ENCODE measurements at places on chromosomes 13 and 19. TPM values are rescaled to one million over a fixed set of nuclear protein-coding genes. Genes with fewer than 3 reads are reported as not detected.

The PSG3 gene
- total RNA-seq = not detected

- no peaks in the 10 kb centered on the region for H3K27me3 ChIP-seq
- no peak overlapping the region for H3K27ac ChIP-seq
- peaks cover 4% of the 10 kb centered on the region for H3K36me3 ChIP-seq
- DNase-seq = no peak
- no peaks in the 10 kb centered on the region for H3K4me1 ChIP-seq
These were observed 133.2 kb downstream of the FRY start for GRCh38 chr13:32164622-32165268.

DNA sequence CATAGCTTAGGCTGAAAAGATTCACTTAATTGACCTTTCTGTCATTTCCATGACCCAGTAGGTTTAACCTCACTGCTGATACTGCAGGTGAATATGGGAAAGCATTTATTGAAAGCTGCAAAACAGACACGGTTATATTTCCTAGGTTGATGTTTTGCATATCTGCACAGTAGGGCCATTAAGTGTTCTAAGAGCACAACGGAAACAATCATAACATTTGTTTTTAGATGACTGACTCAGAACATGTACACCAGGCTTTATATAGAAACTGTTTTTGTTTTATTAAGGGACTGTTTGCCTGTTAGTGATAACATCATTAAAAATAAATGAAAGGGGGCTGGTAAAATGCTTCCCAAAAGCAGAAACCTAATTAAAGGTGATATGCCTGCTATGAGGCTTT, 367.8 kb downstream of the DACH1 start:
- no peak overlapping the region for H3K27ac ChIP-seq
- no peak overlapping the region for H3K4me3 ChIP-seq
- no peaks in the 10 kb centered on the region for H3K27me3 ChIP-seq
- H3K4me1 ChIP-seq = no peaks in the 10 kb centered on the region
- H3K36me3 ChIP-seq = no peaks in the 10 kb centered on the region

DNA sequence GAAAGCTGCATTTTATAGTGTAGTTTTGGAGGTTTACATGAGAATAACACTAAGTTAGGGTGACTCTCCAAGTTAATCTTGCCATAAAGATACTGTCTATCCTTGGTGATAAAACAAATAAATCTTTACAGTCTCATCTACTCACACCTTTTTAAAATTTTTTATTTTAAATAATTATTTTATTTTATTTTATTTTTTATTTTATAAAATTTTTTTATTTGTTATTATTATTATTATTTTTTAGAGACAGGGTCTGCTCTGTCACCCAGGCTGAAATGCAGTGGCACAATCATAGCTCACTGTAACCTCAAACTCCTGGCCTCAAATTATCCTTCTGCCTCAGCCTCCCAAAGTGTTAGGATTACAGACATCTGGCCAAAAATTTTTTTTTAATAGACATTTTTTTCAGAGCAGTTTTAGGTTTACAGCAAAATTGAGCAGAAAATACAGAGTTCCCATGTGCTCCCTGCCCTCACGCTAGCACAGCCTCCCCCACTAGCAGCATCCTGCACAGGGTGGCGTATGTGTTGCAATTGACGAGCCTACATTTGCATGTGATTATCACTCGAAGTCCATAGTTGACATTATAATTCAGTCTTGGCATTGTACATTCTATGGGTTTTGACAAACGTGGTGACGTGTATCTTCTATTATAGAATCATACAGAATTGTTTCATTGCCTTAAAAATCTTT, 41.0 kb downstream of the RASL11A start:
- H3K27me3 ChIP-seq = no peaks in the 10 kb centered on the region
- H3K27ac ChIP-seq = no peak overlapping the region
- H3K4me1 ChIP-seq = no peaks in the 10 kb centered on the region
- no peaks in the 10 kb centered on the region for H3K36me3 ChIP-seq
- no peak for DNase-seq

- no peak overlapping the region for H3K4me3 ChIP-seq
- H3K27ac ChIP-seq = no peak overlapping the region
- no peaks in the 10 kb centered on the region for H3K4me1 ChIP-seq
- no peaks in the 10 kb centered on the region for H3K27me3 ChIP-seq
- H3K36me3 ChIP-seq = no peaks in the 10 kb centered on the region
These were observed 67.3 kb upstream of the SACS start for GRCh38 chr13:23500849-23501248.

GRCh38 chr19:41564515-41565378, 11.2 kb upstream of the CEACAM21 start:
- peaks cover 28% of the 10 kb centered on the region for H3K27me3 ChIP-seq
- DNase-seq = peak; percentile 43
- no peaks in the 10 kb centered on the region for H3K36me3 ChIP-seq

- no peaks in the 10 kb centered on the region for H3K4me1 ChIP-seq
- no peaks in the 10 kb centered on the region for H3K27me3 ChIP-seq
- DNase-seq = peak; percentile 54
- no peak overlapping the region for H3K4me3 ChIP-seq
These were observed 13.2 kb upstream of the CREB3L3 start for GRCh38 chr19:4140237-4140711.

DNA sequence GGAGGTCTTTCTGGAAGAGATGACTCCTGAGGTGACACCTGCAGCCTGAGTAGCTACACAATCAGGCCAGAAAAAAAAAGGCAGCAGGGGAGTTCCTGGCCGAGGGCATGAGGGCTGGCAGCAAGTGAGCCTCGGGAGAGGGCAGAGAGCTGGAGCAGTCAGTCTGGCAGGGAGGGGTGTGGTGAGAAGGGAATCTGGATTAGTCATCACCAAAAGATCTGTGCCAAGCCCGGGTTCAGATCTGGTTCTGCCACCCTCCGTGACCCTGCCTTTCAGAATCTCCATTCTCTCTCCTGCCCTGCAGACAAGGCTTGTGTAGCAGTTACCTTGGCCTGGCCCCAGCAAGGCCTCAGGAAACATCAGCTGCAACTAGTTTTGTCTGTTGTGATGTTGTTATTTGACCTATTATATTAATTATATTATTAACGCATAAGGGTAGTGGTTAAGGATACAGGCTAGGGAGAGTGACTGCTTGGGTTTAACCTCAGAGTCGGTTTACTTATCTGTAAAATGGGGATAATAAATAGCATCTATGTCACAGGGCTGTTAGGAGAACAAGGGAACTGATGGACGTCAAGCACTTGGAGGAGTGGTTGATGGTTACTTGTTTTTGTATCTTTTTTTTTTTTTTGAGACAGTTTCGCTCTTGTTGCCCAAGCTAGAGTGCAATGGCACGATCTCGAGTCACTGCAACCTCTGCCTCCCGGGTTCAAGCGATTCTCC, 2.7 kb upstream of the CAPNS1 start:
- no peaks in the 10 kb centered on the region for H3K27me3 ChIP-seq
- H3K27ac ChIP-seq = peak overlapping the region; percentile 41
- peaks cover 3% of the 10 kb centered on the region for H3K36me3 ChIP-seq
- H3K4me3 ChIP-seq = no peak overlapping the region

The SYCN gene
- not detected for total RNA-seq

- H3K4me3 ChIP-seq = no peak overlapping the region
- DNase-seq = no peak
- H3K36me3 ChIP-seq = no peaks in the 10 kb centered on the region
- H3K27ac ChIP-seq = no peak overlapping the region
- H3K4me1 ChIP-seq = no peaks in the 10 kb centered on the region
- H3K27me3 ChIP-seq = no peaks in the 10 kb centered on the region
These were observed 9.3 kb upstream of the HIF3A start for GRCh38 chr19:46287585-46287984.

DNA sequence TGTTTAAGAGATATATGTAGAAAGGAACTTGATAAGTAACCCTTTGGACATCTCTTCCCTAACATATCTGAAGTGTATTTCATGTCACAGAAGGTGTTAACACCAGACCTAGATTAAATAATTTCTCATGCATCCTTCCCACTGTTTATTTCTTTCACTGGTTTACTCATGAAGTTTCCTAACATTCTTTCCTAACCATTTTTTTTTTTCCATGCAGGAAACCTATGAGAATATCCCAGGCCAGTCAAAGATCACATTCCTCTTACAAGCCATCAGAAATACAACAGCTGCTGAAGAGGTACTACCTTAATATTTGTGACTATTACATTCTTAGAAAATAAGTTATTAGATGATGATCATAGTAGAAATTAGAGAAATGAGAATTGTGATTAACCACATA, 28.8 kb downstream of the IPO5 start:
- H3K27me3 ChIP-seq = no peaks in the 10 kb centered on the region
- no peak overlapping the region for H3K4me3 ChIP-seq
- H3K27ac ChIP-seq = no peak overlapping the region
- peaks cover 14% of the 10 kb centered on the region for H3K4me1 ChIP-seq
- H3K36me3 ChIP-seq = peaks cover 7% of the 10 kb centered on the region
- DNase-seq = no peak

All from kidney (tissue), 22 donors.